Right ventricle myocardium superior (tissue), 1 donor: ENCODE measurements at places on chromosomes 7 and 10. TPM values are rescaled to one million over a fixed set of nuclear protein-coding genes. Genes with fewer than 3 reads are reported as not detected.

PON1 gene
- total RNA-seq = not detected

HOXA9 gene
- not detected for total RNA-seq

SYT15 gene
- total RNA-seq = 2.7 TPM

HHEX gene
- 2.6 TPM for total RNA-seq

ENKUR gene
- total RNA-seq = not detected

DAGLB gene
- 8.1 TPM for total RNA-seq

PRSS37 gene
- not detected for total RNA-seq

WNT8B gene
- not detected for total RNA-seq

WDFY4 gene
- 1.1 TPM for total RNA-seq

CLCN1 gene
- 0.08 TPM for total RNA-seq

MEIG1 gene
- not detected for total RNA-seq

ZDHHC6 gene
- total RNA-seq = 16.5 TPM
